GM12878 (cell line): ENCODE measurements at places on chromosomes 16 and 17. TPM values are rescaled to one million over a fixed set of nuclear protein-coding genes. Genes with fewer than 3 reads are reported as not detected.
A peak's percentile ranks its signal among the peaks of the same experiment; 100 is the strongest.

Gene PRAC2
- not detected in 2 replicates for total RNA-seq

DNA sequence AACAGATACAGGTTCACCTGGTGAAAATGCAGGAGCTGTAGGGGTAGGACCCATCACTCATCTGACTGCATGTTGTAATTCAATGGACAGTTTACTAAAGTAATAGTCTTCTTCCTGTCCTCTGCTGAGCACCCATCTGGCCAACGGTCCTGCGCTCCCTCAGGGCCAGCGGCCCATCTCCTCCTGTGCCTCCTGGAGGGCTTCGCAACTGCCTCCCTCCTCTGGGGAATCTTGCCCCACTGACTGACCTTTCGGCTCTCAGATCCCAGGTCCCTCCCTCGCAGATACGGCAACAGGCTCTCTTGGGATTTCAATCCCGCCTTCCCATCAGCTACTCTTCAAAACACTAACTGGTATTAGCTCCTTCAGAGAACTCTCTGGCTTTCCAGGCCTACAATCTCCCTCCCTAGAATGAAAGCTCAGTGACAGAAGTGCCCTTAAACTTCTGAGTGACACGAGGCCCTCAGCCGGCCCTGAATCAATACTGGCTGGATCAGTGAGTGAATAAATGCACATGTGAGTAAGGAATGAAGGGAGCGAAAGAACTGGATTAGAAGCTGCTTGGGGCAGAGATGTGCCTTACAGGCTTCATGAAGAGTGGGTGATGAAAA lies 1.3 kb downstream of the PEMT start:
- DNase-seq, result no peak
- H3K27ac ChIP-seq, result no peak overlapping the region
- H3K27me3 ChIP-seq, result no peaks in the 10 kb centered on the region

Gene CYGB
- not detected in 2 replicates for total RNA-seq

DNA sequence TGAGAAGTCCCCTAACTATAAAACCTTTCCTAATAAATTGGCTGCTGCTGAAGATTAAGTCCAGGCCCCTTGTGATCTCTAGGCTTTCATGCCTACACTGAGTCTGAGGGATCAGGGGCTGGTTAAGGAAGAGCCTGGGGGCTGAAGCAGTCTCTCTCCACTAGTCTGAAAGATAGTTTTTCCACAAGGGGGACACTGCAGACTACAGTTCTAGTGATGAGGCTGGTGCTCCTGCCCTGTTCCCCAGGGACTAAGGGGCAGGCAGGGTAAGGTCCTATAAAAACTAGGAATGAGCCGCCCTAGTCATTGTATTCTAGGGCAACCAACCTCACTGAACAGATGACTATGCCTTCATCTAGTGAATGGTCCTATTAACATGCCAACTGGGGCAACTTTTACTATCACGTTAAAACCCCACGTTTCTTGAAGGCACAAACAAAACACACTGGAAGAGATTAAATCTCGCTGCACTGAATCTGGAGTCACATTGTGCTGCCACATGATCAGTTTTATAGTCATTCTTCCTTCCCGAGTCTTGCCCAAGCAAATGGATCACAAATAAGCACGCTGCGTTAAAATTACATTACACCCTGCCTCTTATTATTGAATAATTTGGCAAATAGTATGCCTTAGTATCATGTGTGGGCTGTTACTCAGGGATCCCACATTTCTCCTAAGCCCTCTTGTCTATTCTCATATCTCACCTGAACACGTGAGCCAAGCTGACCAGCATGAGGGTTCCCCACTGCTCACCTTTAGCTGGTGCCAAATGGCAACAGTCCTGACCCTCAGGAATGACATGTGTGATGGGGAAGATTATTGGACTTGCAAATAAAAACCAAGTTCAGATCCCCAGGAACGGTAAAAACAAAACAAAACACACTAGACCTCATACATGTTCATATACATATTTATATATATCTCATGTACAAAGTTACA lies 95.4 kb upstream of the TOB1 start:
- peaks cover 3% of the 10 kb centered on the region; the same call in 1 of the 2 replicates for H3K36me3 ChIP-seq
- no peaks in the 10 kb centered on the region for H3K27me3 ChIP-seq
- no peak for DNase-seq
- no peak overlapping the region for H3K4me3 ChIP-seq

DNA sequence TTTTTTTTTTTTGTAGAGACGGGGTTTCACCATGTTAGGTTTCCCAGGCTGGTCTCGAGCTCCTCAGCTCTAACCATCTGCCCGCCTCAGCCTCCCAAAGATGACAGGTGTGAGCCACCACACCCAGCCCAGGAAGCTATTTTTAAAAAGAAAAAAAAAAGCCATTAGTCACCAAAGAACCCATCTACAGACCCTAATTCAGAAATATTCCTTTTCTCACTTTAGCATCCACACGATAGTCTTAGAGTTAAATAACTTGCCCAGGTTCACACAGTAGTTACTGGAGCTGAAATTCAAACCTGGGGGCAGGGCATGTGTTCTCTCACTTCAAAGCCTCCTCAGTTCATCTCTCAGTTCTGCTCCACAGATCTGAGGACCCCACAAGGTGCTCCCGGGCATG lies 70.3 kb upstream of the NOL11 start:
- no peak overlapping the region for H3K4me3 ChIP-seq
- peak overlapping the region; percentile 92 for H3K27ac ChIP-seq
- peaks cover 60% of the 10 kb centered on the region for H3K4me1 ChIP-seq
- H3K36me3 ChIP-seq, result peaks cover 3% of the 10 kb centered on the region; the same call in 1 of the 2 replicates
- no peaks in the 10 kb centered on the region for H3K27me3 ChIP-seq

Gene TSNAXIP1
- 0.13 and 0.62 TPM in 2 replicates for total RNA-seq

Gene RAD51D
- 22.1 and 26.0 TPM in 2 replicates for total RNA-seq

Gene RNF43
- 6.8 and 8.2 TPM in 2 replicates for total RNA-seq

DNA sequence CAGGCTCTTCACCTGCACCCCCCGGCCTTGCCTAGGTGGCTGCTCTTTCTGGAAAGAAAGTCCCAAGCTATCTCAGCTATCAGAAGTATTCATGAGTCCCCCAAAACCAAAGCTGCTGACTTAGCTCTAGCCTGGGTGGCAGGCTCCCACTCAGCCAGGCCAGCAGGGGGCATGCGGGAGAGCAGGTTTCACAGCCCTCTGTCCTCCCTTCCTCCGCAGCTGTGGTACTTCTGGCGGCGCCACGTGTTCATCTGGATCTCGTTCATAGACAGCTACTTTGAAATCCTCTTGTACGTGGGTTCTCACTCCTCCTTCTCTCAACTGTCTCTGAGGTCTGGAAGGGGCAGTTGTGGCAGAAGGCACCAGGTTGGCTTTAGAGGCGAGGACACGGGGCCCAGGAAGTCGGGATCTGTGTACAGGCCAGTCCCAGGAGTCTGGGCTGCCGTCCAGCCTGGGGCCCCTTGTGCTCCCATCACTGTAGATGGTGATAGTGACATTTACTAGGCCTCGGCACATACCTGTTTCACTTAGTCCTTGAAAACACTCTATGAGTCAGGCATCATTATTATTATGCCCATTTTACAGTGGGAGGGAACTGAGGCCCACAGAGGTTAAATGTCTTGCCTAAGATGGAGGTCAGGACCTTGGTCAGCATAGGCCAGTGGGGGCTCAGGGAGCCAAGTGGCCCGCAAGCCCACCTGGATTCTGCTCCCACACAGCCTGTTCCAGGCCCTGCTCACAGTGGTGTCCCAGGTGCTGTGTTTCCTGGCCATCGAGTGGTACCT lies 12.9 kb downstream of the TRPV2 start:
- H3K27me3 ChIP-seq, result no peaks in the 10 kb centered on the region
- no peak overlapping the region for H3K4me3 ChIP-seq
- no peaks in the 10 kb centered on the region for H3K4me1 ChIP-seq
- H3K36me3 ChIP-seq, result peaks cover 22% of the 10 kb centered on the region

Gene SMURF2
- total RNA-seq, result 8.8 and 9.0 TPM in 2 replicates

DNA sequence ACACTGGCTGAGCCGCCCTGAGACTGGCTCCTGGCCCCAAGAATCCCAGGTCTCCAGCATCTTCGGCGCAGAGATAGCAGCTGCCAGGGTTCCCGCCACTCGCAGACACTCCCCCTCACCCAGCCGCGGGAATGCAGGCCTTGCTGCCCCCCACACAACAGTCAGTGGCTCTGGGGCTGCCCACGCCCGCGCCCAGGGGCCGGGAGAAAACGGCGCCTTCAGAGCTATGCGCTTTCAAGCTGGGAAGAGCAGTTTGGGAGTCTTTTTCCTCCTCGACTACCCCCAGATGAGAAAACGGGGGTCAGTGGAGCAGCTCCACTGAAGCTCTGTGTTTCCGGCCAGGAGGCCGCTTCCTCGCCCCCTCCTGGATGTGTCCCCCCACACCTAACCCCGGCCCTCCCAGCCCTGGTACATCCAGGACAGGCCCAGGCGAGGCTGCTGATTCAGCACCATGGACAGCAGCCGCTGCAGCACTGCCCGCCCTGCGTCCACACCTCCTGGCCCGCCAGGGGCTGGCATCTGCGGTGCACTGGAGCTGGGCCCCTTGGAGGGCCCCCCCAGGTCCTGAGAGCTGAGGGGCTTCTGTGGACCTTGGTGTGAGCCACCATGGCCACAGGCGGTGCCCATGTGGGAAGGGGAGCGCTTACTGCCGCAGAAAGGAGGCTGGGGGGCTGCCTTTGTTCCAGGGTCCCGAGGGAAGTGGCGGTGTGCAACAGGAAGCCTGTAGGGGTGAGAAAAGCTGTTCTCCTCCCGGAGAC lies 35.7 kb downstream of the CACNA1H start:
- no peaks in the 10 kb centered on the region for H3K4me1 ChIP-seq
- H3K36me3 ChIP-seq, result no peaks in the 10 kb centered on the region
- H3K4me3 ChIP-seq, result no peak overlapping the region

DNA sequence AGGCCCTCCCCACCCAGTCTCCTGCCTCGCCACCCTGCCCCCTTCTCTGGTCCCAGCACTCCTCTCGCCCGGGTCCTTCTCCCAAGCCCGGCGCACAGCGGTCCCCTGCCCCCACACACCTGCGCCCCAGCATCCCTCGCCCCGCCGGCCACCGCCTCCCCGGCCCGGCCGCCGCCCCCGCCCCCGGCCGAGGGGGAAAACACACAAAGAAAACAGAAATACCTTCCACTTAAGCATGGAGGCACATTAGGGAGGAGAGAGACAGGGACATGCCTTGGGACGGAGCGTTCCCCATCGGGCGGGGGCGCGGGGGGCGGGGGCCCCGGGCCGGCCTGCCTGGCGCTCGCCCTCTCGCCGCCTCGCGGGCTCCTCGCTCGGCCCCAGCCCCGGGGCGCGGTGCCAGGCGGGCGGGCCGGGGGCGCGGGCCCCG lies 326 bp downstream of the SRCIN1 start:
- H3K4me1 ChIP-seq, result peaks cover 11% of the 10 kb centered on the region
- H3K27ac ChIP-seq, result no peak overlapping the region
- peaks cover 14% of the 10 kb centered on the region for H3K27me3 ChIP-seq
- H3K4me3 ChIP-seq, result no peak overlapping the region

GRCh38 chr17:59496178-59496577 lies 69.2 kb upstream of the DHX40 start:
- no peaks in the 10 kb centered on the region for H3K27me3 ChIP-seq
- DNase-seq, result no peak
- no peak overlapping the region for H3K27ac ChIP-seq
- H3K4me1 ChIP-seq, result no peaks in the 10 kb centered on the region
- H3K36me3 ChIP-seq, result no peaks in the 10 kb centered on the region
- no peak overlapping the region for H3K4me3 ChIP-seq

GRCh38 chr16:76511203-76511602 lies 234.0 kb downstream of the CNTNAP4 start:
- no peaks in the 10 kb centered on the region for H3K4me1 ChIP-seq
- no peak for DNase-seq
- no peaks in the 10 kb centered on the region for H3K36me3 ChIP-seq

Gene EVPLL
- total RNA-seq, result not detected in 2 replicates

GRCh38 chr16:89370081-89370511 lies 120.3 kb downstream of the ANKRD11 start:
- DNase-seq, result no peak
- H3K36me3 ChIP-seq, result peaks cover 9% of the 10 kb centered on the region
- no peaks in the 10 kb centered on the region for H3K27me3 ChIP-seq
- no peak overlapping the region for H3K27ac ChIP-seq
- H3K4me3 ChIP-seq, result no peak overlapping the region

DNA sequence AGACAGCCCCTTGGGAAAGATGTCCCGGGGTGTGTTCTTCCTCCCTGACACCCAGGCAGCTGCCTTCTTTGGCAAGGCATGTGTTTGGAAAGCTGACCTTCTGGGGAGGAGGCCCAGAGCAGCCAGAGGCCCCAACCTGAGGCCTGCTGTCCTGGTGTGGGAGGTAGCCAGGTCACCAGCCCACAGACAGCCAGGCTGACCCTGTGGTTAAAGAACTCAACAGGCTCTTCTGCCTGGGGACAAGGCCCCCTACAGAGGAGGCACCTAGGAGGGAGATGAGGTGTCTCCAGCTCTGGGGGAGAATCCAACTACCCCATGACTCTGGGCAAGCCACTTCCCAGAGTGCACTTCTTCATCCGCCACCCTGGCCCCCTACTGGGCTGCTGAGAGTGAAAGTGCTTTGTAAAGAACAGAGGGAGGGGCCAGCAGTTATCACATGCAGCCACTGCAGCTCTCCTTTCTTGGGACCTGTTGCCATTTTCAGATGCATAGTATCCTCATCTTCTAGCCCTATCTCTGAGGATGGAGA lies 13.1 kb upstream of the SREBF1 start:
- peak overlapping the region; percentile 59 for H3K27ac ChIP-seq
- DNase-seq, result peak; percentile 32
- H3K4me3 ChIP-seq, result no peak overlapping the region
- H3K27me3 ChIP-seq, result no peaks in the 10 kb centered on the region
